ENCODE measurements at places on chromosomes 5 and 9. TPM values are rescaled to one million over a fixed set of nuclear protein-coding genes. Genes with fewer than 3 reads are reported as not detected.
A peak's percentile ranks its signal among the peaks of the same experiment; 100 is the strongest.

IFNA13 gene
- total RNA-seq: not detected

DNA sequence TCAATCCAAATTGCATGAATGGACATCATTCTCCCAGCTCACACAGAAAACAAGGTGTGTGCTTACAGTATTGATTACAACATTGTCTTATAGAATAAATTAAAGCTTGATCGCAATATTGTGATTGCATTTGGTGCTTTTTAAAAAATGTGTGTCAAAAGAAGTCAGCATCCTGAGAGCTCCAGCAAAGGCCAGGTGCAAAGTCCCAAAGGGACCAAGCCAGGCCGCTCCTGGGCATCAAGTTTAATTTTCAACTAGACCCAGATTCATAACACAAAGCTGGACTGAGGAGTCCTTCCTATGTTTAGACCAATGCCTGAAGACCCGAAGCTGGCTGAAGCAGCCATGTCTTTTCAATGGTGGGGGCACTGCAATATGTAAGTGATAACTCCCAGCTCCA is 295.6 kb downstream of the IRX2 start:
- H3K4me3 ChIP-seq: no peak overlapping the region
- H3K27ac ChIP-seq: no peak overlapping the region
- H3K36me3 ChIP-seq: no peaks in the 10 kb centered on the region
- DNase-seq: no peak
- H3K4me1 ChIP-seq: no peaks in the 10 kb centered on the region

CAMK2A gene
- not detected for total RNA-seq

DNA sequence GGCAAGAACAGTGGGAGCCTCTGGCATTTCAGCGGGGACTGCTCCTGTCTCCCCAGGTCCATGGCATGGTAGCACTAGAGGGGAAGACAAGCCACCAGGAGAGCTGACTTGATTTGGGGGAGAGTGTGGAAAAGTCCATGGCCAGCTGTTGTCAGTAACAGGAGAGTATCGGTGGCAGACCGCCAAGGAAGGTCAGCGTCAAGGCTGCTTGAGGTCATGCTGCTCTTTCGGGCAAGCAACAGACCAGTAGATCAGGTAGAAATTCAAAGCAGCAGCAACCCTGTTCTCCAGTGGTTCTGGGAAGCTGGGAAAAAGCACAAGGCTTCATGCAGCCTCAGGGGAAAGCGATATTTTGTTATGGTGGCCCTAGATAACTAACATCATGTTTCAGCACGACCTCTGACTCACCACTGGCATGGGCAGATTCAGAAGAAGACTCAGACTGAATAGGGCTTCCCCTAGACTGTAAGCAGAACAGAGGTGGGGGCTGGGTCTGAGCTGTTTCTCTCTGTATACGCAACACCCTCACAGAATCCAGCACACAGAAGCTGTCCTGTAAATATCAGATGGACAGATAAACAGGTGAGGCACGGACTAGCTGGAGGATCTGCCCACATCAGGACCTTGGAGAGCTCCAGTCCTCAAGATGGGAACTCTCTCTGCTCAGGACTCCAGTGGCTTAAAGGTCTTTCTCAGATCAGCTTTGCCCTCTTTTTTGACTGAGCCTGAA is 35.2 kb upstream of the PLEKHG4B start:
- no peaks in the 10 kb centered on the region for H3K36me3 ChIP-seq
- no peak for DNase-seq
- H3K4me3 ChIP-seq: no peak overlapping the region
- H3K4me1 ChIP-seq: no peaks in the 10 kb centered on the region
- H3K27me3 ChIP-seq: peaks cover 21% of the 10 kb centered on the region

GRCh38 chr9:98708933-98709911 is at the start of gene GABBR2:
TSS of gene GABBR2 (minus strand) at chr9:98708935. CDS start at chr9:98708737, 198 bp downstream.
- no peaks in the 10 kb centered on the region for H3K4me1 ChIP-seq
- no peak within 1 kb of the TSS for H3K4me3 ChIP-seq
- H3K27me3 ChIP-seq: peaks cover 59% of the 10 kb centered on the region
- H3K27ac ChIP-seq: no peak within 1 kb of the TSS
- DNase-seq: no peak
- no peaks in the 10 kb centered on the region for H3K36me3 ChIP-seq

ZNF879 gene
- 2.2 TPM for total RNA-seq

FBP1 gene
- total RNA-seq: 0.39 TPM

C5orf58 gene
- not detected for total RNA-seq

DNA sequence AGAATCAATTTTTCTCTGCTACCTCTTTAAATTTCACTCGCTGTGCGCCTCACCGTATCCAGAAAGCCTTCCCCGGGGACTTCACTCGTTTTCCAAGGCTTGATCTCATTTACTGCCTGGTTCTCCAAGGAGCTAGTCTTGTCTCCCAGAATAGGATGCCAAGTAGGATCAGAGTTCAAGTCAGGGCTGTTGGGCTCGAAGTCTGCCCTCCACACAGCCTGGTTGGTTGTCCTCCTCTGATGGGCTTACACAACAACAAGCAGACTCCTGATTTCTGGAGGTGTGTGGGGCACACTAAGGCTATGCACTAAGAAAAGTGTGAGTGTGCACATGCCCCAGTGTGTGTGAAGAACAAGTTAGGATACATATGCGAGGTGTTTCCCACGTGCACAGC is 14.0 kb upstream of the TNIP1 start:
- DNase-seq: no peak
- H3K36me3 ChIP-seq: peaks cover 32% of the 10 kb centered on the region
- peak overlapping the region; percentile 82 for H3K27ac ChIP-seq
- H3K4me1 ChIP-seq: peaks cover 88% of the 10 kb centered on the region
- peak overlapping the region; percentile 67 for H3K4me3 ChIP-seq
- no peaks in the 10 kb centered on the region for H3K27me3 ChIP-seq

- H3K27ac ChIP-seq: no peak overlapping the region
- no peak overlapping the region for H3K4me3 ChIP-seq
- no peaks in the 10 kb centered on the region for H3K4me1 ChIP-seq
- H3K27me3 ChIP-seq: no peaks in the 10 kb centered on the region
Observed at GRCh38 chr5:116144103-116144502, 59.3 kb downstream of the COMMD10 start.

- H3K4me1 ChIP-seq: peaks cover 74% of the 10 kb centered on the region
- H3K4me3 ChIP-seq: peak overlapping the region; percentile 88
- H3K27ac ChIP-seq: peak overlapping the region; percentile 93
- peaks cover 1% of the 10 kb centered on the region for H3K27me3 ChIP-seq
Observed at GRCh38 chr9:112174222-112174964, 704 bp downstream of the SUSD1 start.

MSMP gene
- total RNA-seq: not detected

MYMK gene
- total RNA-seq: not detected

GRCh38 chr9:95491543-95492320 is 25.0 kb downstream of the PTCH1 start:
- no peak for DNase-seq
- H3K27me3 ChIP-seq: peaks cover 16% of the 10 kb centered on the region
- H3K4me1 ChIP-seq: peaks cover 29% of the 10 kb centered on the region

GRCh38 chr9:78351816-78352215 is 54.9 kb downstream of the PSAT1 start:
- H3K4me1 ChIP-seq: peaks cover 13% of the 10 kb centered on the region
- no peaks in the 10 kb centered on the region for H3K36me3 ChIP-seq
- peak overlapping the region; percentile 17 for H3K4me3 ChIP-seq

DAPK1 gene
- 2.0 TPM for total RNA-seq

DNA sequence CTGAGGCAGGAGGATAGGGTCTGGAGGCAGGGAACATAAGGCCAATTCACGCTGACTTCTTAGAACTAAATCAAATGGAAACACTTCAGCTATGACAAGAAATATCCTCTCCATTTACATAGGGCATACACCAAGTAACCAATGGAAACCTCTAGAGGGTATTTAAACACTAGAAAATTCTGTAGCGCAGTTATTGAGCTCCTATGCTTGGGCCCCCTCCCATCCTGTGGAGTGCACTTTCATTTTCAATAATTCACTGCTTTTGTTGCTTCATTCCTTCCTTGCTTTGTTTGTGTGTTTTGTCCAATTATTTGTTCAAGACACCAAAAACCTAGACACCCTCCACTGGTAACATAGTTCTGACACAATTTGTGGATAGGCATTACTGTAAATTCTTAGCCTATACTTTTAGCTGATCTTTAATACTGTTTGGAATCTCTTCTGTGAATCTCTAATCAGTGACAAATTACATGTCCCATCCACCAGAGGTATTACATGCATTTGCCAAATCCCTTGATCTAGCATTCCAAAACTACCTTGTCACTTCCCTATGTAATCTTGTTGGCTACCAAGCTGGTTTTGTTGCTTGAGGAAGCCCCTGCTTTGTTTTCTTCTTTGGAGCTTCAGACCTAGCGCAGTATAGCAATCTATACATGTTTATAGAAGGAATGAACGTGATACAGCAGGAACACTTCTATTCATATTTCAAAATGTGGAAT is 61.6 kb downstream of the ST8SIA4 start:
- H3K4me1 ChIP-seq: peaks cover 73% of the 10 kb centered on the region
- no peak for DNase-seq
- H3K27me3 ChIP-seq: no peaks in the 10 kb centered on the region
- H3K27ac ChIP-seq: peak overlapping the region; percentile 95
- peak overlapping the region; percentile 72 for H3K4me3 ChIP-seq

NMUR2 gene
- not detected for total RNA-seq

ALDH7A1 gene
- total RNA-seq: 0.76 TPM

HMMR gene
- 26.8 TPM for total RNA-seq

DNA sequence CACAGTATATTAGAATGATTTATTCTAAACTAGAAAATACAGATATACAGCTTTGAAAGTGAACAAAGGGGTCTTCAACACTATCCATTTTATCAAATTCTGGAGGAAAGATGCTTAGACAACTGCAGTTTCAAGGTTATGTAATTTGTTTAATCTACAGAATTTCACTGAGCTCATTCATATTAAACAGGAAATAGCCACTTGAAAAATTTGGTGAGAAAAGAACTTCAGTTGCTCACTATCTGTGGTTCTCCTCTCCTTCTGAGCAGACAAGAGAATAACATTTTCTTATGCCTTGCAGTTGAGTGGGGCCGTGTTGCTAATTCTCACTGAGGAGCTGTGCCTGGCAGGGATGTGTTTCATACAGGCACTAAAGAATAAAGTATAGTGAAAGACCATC is 1428.2 kb downstream of the CDH12 start:
- no peak for DNase-seq
- H3K4me1 ChIP-seq: no peaks in the 10 kb centered on the region
- no peaks in the 10 kb centered on the region for H3K36me3 ChIP-seq
- no peaks in the 10 kb centered on the region for H3K27me3 ChIP-seq
- H3K4me3 ChIP-seq: no peak overlapping the region
- H3K27ac ChIP-seq: no peak overlapping the region

DNA sequence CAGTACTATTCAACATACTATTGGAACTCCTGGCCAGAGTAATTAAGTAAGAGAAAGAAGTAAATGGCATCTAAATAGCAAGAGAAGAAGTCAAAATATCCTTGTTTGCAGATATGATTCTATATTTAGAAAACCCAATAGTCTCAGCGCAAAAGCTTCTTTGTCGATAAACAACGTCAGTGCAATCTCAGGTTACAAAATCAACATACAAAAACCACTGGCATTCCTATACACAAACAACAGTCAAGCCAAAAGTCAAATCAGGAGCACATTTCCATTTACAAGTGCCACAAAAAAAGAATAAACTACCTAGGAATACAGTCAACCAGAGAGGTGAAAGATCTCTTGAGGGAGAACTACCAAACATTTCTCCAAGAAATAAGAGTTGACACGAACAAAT is 1901.9 kb upstream of the ACO1 start:
- H3K4me3 ChIP-seq: no peak overlapping the region
- no peaks in the 10 kb centered on the region for H3K4me1 ChIP-seq
- H3K36me3 ChIP-seq: no peaks in the 10 kb centered on the region
- no peaks in the 10 kb centered on the region for H3K27me3 ChIP-seq

DNA sequence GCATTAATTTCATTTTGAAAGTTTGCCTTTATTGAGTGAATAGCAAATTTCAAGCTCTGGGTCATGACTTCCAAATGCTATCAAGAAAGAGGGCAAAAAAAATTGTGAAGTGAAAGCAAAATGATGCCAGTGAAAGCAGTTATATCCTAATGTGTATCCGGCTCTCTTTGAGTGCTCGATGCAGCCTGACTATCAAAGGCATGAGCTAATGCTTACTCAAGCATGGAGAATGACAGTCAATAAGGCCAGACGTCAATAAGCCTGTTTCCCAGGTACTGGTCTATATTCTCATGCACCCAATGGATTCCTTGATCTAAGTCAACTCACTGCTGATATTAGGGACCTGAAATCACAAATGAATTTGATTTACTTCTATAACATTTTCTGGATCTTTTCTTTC is 435.5 kb downstream of the CAAP1 start:
- H3K4me1 ChIP-seq: no peaks in the 10 kb centered on the region
- H3K36me3 ChIP-seq: no peaks in the 10 kb centered on the region
- no peak overlapping the region for H3K4me3 ChIP-seq

DNA sequence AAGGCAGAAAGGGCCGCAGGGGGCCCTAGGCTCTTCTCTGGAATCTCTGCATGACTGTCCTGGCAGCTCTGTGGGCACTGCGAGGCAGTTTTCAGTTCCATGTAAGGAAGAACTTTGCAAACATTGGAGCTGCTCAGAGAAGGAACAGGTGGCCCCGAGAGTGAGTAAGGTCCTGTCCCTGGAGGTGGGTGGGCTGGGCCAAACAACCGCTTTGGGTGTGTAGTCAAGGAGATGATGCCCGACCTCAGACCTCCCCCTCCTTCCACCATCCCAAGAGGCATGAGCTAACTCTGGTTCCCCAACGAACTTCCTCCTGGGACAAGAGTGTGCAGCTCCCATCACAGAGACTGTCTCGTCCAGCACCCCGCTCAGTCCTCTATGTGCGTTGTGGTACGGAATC is 20.5 kb downstream of the CSF1R start:
- no peak overlapping the region for H3K4me3 ChIP-seq
- H3K27ac ChIP-seq: no peak overlapping the region
- no peak for DNase-seq
- peaks cover 3% of the 10 kb centered on the region for H3K27me3 ChIP-seq

Measured in activated T-helper 1 cell treated with anti-CD3 and anti-CD28 coated beads, Interleukin-12 subunit alpha, Interleukin-12 subunit beta, Interleukin-2, Interleukin-4 antibody, amounts not matched to agents 30 ng/mL and 10 ng/mL and 1 ng/mL, durations not matched to agents 14 hours and 24 hours and 36 hours (primary cell).